ENCODE measurements at places on chromosomes 5 and 9.

GRCh38 chr5:119031905-119032304 lies 39.0 kb upstream of the DMXL1 start:
- DNase-seq = no peak

DNA sequence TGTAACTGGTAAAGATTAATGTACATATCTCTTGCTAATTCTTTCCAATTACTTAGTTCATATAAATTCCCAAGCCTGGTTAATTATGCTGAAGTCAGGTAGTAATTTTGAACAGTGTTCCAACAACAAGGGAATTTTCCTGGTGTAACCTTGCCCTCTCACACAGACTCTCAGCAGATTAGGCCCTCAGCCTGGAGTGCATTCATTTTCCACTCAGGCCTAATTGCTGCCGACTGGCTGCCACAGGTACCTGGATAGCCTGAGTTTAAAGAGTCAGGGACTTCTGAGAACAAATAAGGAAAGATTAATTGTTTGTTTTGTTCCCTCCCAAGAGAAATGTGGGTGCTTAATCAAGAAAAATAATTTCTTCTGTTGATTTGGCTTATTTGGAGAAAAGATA lies 71.4 kb downstream of the PPIC start:
- DNase-seq = no peak

DNA sequence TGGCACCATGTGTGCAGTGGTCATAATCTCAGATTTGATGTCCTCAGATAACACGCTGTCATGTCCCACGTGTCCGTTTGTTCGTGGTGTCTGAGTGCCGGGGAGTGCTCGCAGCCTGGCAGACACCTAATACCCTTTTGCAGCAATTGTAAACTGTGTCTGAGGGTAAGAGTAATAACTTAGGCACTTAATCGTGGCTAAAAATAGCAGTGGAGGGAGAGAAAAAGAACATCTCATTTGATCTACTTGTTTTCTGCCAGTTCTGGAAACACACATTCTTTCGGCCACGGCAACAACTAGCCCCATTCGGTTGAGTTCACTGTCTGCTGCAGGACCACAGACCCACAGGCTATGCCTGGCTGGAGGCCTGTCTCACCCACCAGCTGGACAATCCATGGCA lies 16.5 kb downstream of the ADCY2 start:
- no peak for DNase-seq

- no peak for DNase-seq
Measured at GRCh38 chr9:7186175-7186574, 428.4 kb downstream of the KDM4C start.

DNA sequence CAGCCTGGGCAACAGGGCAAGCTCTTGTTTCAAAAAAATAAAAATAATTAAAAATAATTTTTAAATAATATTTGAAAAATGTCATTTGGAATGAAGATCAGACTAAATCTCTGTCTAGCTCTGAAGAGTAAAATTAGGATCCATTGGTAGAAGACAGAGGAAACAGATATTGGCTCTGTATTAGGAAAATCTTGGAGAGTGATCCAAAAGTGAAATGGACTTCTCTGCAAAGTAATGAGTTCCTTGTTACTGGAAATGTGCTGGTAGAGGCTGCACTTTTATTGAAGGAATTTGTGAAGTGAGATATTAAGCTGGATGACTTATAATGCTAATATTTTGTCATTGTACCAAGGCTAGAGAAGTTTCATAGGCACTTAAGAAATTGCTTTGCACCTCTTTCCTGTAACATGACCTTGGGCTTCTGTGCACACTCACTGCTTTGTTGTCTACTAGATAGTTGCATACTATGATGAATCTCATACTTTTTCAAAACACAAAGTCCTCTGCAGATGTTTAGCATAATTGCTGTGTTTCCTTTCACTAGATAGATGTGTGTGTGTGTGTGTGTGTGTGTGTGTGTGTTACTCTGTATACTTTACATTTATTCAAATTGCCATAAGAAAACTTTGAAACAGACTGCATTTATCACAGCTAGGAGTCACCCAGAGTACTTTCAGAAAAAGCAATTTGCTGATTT lies 13.1 kb downstream of the THBS4 start:
- DNase-seq = no peak
